Endothelial cell (in vitro differentiated cells): ENCODE measurements at places on chromosomes 6 and 20. TPM values are rescaled to one million over a fixed set of nuclear protein-coding genes. Genes with fewer than 3 reads are reported as not detected.

DNA sequence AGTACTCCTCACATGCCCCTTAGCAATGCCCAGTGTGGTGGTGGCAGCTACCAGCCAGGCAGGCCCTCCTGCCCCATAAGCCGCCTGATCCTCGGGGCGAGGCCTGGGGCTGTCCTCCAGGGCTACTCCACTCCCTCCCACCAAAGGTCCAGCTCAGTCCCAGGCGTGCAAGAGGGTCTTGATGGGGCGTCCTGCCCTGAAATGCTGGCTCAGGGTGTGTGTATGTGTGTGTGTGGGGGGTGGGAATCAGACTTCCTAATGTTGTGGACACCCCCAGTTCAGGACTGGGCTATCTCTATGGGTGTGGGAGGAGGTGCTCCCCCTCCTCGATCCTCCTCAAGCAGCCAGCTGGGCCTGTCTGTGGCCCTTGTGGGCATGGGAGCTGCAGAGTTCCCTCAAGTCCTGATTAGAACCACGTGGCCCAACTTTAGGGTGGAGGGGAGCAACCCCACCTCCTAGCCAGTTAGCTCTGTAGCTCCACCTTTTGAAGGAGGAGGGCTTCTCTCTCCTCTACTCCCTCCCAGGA is 7.5 kb downstream of the HSPA12B start:
- no peak overlapping the region for H3K4me3 ChIP-seq
- H3K36me3 ChIP-seq, result peaks cover 10% of the 10 kb centered on the region
- H3K27ac ChIP-seq, result peak overlapping the region; percentile 70
- no peak for DNase-seq
- H3K27me3 ChIP-seq, result no peaks in the 10 kb centered on the region

GRCh38 chr20:1362484-1362883 is 30.4 kb downstream of the FKBP1A start:
- peaks cover 45% of the 10 kb centered on the region for H3K36me3 ChIP-seq
- H3K27me3 ChIP-seq, result peaks cover 2% of the 10 kb centered on the region
- no peak for DNase-seq
- peak overlapping the region; percentile 46 for H3K27ac ChIP-seq
- H3K4me3 ChIP-seq, result no peak overlapping the region
- H3K4me1 ChIP-seq, result peaks cover 21% of the 10 kb centered on the region

- H3K4me1 ChIP-seq, result peaks cover 3% of the 10 kb centered on the region
- DNase-seq, result no peak
- H3K27me3 ChIP-seq, result no peaks in the 10 kb centered on the region
- H3K4me3 ChIP-seq, result no peak overlapping the region
- H3K36me3 ChIP-seq, result no peaks in the 10 kb centered on the region
These were observed 88.0 kb downstream of the DNAH8 start for GRCh38 chr6:38803129-38803528.

DNA sequence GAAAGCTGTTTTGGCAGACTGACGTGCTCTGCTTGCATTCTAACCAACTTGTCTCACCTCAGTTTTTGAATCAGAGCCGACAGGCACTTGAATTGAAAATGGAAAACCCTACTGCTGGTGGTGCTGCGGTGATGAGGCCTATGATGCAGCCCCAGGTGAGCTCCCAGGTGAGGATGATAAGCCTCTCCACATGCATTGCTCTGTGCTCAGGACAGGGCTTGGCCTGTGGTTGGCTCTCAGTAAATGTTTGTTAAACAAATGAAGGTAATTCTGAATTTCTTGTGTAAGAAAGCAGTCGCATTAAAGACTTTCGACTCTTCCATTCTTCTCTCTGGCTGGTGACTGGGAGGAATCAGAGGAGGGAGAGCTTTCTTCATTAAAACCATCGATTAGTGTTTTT is 136.3 kb downstream of the SULF2 start:
- peak overlapping the region; percentile 59 for H3K27ac ChIP-seq
- H3K4me3 ChIP-seq, result peak overlapping the region; percentile 21
- DNase-seq, result no peak
- H3K36me3 ChIP-seq, result peaks cover 36% of the 10 kb centered on the region
- H3K27me3 ChIP-seq, result peaks cover 3% of the 10 kb centered on the region

The PPIL6 gene
- total RNA-seq, result 0.95 TPM

- no peak overlapping the region for H3K27ac ChIP-seq
- no peaks in the 10 kb centered on the region for H3K36me3 ChIP-seq
- peaks cover 25% of the 10 kb centered on the region for H3K4me1 ChIP-seq
- DNase-seq, result no peak
- no peak overlapping the region for H3K4me3 ChIP-seq
These were observed 75.1 kb downstream of the ARID1B start for GRCh38 chr6:156852147-156852857.

DNA sequence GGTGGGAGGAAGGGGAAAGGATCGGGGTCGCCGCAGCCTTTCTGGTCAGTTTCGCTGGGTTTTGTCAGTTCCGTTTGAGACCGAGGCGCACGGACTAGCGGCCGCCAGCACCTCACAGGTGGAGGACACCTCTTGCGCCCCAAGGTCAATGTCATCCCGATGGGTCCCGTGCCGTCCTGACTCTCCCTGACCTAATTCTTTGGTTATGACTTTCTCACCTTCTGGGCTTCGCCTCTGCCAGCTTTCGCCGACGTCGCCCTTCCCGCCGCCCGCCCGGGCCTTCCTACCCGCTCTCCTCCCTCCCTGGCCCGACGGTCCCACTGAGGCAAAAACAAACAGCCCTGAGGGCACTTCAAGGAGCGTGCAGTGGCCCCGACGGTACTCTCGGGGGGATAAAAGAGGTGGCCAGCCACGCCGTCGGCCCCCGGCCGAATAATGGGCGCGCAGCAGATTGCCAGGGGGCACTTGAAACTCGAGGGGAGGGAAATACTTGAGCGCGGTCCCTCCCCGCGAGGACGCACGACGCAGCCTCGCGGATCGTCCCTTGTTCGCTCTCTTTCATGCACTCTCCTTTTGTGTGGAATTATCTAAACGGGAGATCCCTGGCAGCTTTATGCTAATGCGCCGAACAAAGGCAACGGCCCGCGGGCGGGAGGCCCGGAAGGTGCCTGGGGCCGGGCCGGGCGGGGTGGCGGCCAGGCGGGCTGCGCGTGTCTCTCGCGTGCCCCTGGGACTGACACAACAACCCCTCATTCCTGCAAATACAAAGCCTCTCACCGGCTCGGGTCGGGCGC is 3.9 kb upstream of the INSM1 start:
- H3K36me3 ChIP-seq, result no peaks in the 10 kb centered on the region
- peaks cover 5% of the 10 kb centered on the region for H3K4me1 ChIP-seq
- H3K27ac ChIP-seq, result no peak overlapping the region
- DNase-seq, result peak; percentile 26
- H3K4me3 ChIP-seq, result no peak overlapping the region
- peaks cover 26% of the 10 kb centered on the region for H3K27me3 ChIP-seq

- no peak overlapping the region for H3K4me3 ChIP-seq
- H3K4me1 ChIP-seq, result peaks cover 12% of the 10 kb centered on the region
- H3K27me3 ChIP-seq, result peaks cover 1% of the 10 kb centered on the region
These were observed 18.5 kb downstream of the ZBP1 start for GRCh38 chr20:57601737-57602136.

DNA sequence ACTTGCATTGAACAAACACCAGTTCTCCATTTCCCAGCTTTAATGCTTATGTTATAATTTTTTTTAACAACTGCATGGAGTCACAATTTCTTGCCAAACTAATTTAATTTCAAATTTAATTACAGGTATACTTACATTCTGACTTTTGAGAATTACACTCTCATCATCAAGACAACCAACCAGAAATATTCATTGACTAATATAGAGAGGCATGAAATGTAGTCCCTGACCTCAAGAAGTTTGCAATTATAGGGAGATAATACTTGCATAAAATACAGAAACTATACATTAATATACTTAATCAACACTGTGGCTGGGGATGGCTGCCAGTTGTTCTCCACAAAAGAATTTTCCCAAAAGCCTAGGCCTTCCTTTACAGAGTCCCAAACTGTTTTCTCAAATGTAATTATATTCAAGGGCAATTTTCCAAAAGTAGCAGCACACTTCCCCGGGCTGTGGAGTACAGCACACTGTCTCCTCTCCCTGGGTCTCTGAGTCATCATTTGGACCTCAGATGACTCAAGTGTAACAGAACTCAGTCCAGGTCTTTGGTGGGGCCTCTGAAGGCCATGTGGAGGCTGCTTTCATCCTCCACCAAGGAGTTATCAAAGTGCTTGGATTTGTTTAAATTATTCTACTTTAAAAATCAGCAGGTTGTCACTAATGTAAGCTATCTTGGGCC is 114.1 kb downstream of the KIF16B start:
- no peaks in the 10 kb centered on the region for H3K4me1 ChIP-seq
- no peak overlapping the region for H3K27ac ChIP-seq
- no peaks in the 10 kb centered on the region for H3K36me3 ChIP-seq
- no peaks in the 10 kb centered on the region for H3K27me3 ChIP-seq

The EEF1A2 gene
- total RNA-seq, result 0.31 TPM

- H3K27ac ChIP-seq, result no peak overlapping the region
- H3K36me3 ChIP-seq, result peaks cover 5% of the 10 kb centered on the region
- H3K27me3 ChIP-seq, result peaks cover 3% of the 10 kb centered on the region
- DNase-seq, result no peak
These were observed 19.8 kb downstream of the AGPAT4 start for GRCh38 chr6:161254126-161254463.

The OR12D3 gene
- not detected for total RNA-seq

DNA sequence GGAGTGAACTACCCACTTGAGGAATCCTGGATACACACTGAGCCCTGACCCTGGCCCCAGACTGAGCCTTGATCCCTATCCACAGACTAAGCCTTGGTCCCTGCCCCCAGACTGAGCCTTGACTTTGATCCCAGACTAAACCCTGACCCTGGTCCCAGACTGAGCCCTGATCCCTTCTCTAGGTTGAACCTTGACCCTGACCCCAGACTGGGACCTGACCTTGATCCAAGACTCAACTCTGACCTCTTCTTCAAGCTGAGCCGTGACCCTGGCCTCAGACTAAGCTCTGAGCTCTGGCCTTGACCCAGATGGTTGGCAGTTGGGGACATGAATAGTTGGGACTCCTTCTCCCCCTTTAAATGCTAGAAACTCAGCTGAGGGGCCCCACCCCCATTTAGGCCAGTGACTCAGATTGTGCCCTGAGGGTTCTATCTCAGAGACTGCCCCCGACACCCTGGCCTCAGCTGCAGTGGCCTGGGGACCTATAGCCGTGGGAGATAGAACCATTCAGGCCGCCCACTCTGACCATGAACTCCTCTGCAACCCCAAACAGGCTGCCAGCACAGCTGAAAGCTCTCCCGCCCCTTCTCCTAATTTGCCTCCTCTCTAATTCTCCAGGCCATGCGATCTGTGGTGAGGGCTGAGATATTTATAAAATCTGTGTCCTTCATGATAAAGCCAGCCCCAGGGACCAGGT is 84.7 kb downstream of the DLGAP4 start:
- DNase-seq, result no peak
- H3K4me3 ChIP-seq, result no peak overlapping the region
- H3K36me3 ChIP-seq, result peaks cover 4% of the 10 kb centered on the region
- H3K4me1 ChIP-seq, result peaks cover 4% of the 10 kb centered on the region
- peaks cover 1% of the 10 kb centered on the region for H3K27me3 ChIP-seq

GRCh38 chr6:143038833-143039232 is 21.9 kb upstream of the AIG1 start:
- DNase-seq, result no peak
- H3K4me3 ChIP-seq, result no peak overlapping the region
- peaks cover 7% of the 10 kb centered on the region for H3K4me1 ChIP-seq
- H3K27me3 ChIP-seq, result no peaks in the 10 kb centered on the region
- no peaks in the 10 kb centered on the region for H3K36me3 ChIP-seq
- H3K27ac ChIP-seq, result no peak overlapping the region

GRCh38 chr20:33640287-33640686 is 21.8 kb upstream of the C20orf144 start:
- no peak for DNase-seq
- peaks cover 31% of the 10 kb centered on the region for H3K36me3 ChIP-seq
- H3K4me3 ChIP-seq, result no peak overlapping the region
- peaks cover 3% of the 10 kb centered on the region for H3K27me3 ChIP-seq
- no peaks in the 10 kb centered on the region for H3K4me1 ChIP-seq

DNA sequence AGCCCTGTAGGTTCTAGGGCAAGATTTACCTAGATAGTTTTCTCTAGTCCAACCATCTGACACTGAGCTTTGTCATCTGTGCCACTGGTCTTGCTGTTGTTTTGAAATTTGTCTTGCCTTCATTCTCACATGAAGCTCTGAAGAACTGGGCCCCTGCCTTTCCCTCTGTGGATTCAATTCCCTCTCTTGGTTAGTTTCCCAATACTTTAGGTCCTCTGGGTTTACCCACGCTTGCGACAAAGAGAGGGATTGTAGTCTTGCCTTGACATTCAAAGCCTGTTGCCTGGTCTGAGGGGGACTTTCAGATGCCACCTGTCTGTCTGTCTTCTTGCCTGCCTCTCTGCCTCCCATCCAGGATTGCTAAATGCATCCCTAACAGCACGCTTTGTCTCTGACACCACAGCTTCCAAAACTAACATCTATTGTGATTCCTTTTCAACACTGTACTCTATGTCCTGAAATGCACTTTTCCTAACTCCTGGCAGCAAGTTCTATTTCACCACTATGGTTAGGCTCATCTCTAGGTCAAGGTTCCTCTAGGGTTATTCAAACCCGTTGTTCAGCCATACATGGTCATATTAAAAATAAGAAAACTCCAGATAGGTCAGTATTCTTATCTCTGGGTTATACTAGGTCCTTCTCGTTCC is 25.5 kb upstream of the MANEA start:
- H3K4me3 ChIP-seq, result no peak overlapping the region
- H3K36me3 ChIP-seq, result no peaks in the 10 kb centered on the region
- H3K4me1 ChIP-seq, result no peaks in the 10 kb centered on the region
- no peaks in the 10 kb centered on the region for H3K27me3 ChIP-seq
- DNase-seq, result no peak

- DNase-seq, result no peak
- H3K27ac ChIP-seq, result no peak overlapping the region
- peaks cover 3% of the 10 kb centered on the region for H3K27me3 ChIP-seq
These were observed 163.2 kb upstream of the GGTLC1 start for GRCh38 chr20:24151621-24152294.

GRCh38 chr6:33785778-33786177 is 3.2 kb downstream of the LEMD2 start:
- peak overlapping the region; percentile 98 for H3K4me3 ChIP-seq
- H3K27ac ChIP-seq, result peak overlapping the region; percentile 99
- peaks cover 85% of the 10 kb centered on the region for H3K4me1 ChIP-seq
- peaks cover 21% of the 10 kb centered on the region for H3K36me3 ChIP-seq

GRCh38 chr6:43579171-43579570 is 3.2 kb downstream of the POLH start:
- H3K27ac ChIP-seq, result no peak overlapping the region
- H3K36me3 ChIP-seq, result peaks cover 17% of the 10 kb centered on the region
- H3K4me1 ChIP-seq, result peaks cover 14% of the 10 kb centered on the region
- H3K4me3 ChIP-seq, result no peak overlapping the region
- peaks cover 9% of the 10 kb centered on the region for H3K27me3 ChIP-seq

- peaks cover 4% of the 10 kb centered on the region for H3K36me3 ChIP-seq
- no peak overlapping the region for H3K4me3 ChIP-seq
- no peak overlapping the region for H3K27ac ChIP-seq
These were observed 25.1 kb upstream of the CCR6 start for GRCh38 chr6:167097770-167098169.

GRCh38 chr20:37194621-37195417 is 15.5 kb upstream of the MROH8 start:
- peaks cover 7% of the 10 kb centered on the region for H3K27me3 ChIP-seq
- peaks cover 34% of the 10 kb centered on the region for H3K4me1 ChIP-seq
- DNase-seq, result no peak
- H3K36me3 ChIP-seq, result peaks cover 25% of the 10 kb centered on the region
- H3K27ac ChIP-seq, result peak overlapping the region; percentile 80
- H3K4me3 ChIP-seq, result peak overlapping the region; percentile 26
